EL (cell line): ENCODE measurements at places on chromosomes 2 and 18.

- DNase-seq = no peak
Measured at GRCh38 chr18:1438458-1438910, 533.8 kb downstream of the ADCYAP1 start.

DNA sequence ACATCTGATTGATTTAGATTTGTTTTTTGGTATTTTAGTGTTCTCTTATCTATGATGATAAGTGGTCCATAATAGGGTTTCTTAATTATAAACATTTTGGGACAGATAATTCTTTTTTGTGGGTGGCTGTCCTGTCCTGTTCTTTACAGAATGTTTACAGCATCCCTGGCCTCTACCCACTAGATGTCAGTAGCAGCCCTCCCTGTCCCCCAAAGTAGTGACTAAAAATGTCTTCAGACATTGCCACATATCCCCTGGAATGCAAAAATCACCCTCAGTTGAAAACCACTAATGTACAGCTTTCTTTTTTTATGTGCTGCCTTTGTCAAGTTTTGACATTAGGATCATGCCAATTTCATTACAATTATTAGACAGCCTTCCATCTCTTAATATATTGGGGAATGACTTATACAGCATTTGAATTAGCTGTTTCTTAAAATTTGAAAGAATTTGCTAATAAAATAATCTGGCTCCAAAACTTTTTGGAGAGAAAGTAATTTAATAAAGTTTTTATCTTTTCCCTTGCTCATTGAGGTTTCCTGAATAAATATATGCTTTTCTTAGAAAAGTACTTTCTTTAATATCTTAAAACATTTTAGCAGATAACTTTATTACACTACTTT lies 19.5 kb downstream of the WIPF1 start:
- DNase-seq = peak; percentile 73

GRCh38 chr18:51397347-51397962 lies 200.0 kb upstream of the MEX3C start:
- no peak for DNase-seq

- no peak for DNase-seq
Measured at GRCh38 chr2:156909983-156910382, 347.5 kb upstream of the GALNT5 start.

DNA sequence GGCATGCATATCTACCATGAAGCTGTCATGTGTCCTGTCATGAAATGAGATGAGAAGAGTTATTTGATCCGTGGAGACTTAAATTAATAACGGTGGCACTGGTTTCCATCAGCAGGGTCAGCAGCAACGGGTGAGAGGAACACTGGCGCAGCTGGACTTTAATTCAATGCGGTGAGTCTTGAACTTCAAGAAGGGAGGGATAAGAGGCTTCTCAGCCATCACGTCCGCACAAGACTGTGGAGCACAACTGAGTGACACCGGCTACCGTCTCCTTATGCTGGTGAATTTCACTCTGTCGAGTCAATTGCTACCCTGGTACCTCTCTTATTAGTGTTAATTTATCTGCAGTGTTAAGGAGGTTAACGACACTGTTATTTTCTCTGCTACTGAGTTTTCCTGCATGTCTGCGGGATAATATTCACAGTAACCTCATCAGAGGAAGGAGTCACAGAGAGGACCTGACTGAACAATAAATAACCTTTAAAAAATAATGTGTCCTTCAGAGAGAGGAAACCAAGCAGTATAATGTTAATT lies 236.8 kb downstream of the EPHA4 start:
- no peak for DNase-seq

GRCh38 chr2:217162533-217162932 lies 302.7 kb upstream of the TNP1 start:
- peak; percentile 92 for DNase-seq

GRCh38 chr2:147548451-147548850 lies 296.4 kb upstream of the ACVR2A start:
- DNase-seq = no peak

GRCh38 chr18:10111191-10111590 lies 197.4 kb downstream of the VAPA start:
- no peak for DNase-seq

GRCh38 chr2:99806758-99807157 lies 316.9 kb upstream of the REV1 start:
- DNase-seq = peak; percentile 95

GRCh38 chr2:135149251-135149650 lies 97.2 kb downstream of the RAB3GAP1 start:
- peak; percentile 53 for DNase-seq

GRCh38 chr18:59266886-59267502 lies 6.3 kb downstream of the RAX start:
- no peak for DNase-seq

DNA sequence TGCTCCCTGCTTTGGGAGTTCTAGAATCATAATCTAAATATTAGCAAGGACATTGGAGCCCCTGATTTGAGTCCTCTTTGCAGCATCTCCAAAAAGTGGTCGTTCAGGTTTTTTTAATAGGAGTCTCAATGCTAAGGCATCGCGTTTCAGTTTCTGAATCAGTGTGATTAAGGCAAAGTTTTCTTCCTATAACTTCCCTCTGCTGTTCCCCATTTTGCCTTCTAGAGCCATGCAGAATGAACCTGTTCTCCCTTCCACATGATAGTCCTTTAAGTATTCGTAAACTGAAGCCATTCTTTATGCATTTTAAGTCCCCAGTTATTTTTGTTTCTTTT lies 159.5 kb downstream of the PTGR3 start:
- DNase-seq = no peak

DNA sequence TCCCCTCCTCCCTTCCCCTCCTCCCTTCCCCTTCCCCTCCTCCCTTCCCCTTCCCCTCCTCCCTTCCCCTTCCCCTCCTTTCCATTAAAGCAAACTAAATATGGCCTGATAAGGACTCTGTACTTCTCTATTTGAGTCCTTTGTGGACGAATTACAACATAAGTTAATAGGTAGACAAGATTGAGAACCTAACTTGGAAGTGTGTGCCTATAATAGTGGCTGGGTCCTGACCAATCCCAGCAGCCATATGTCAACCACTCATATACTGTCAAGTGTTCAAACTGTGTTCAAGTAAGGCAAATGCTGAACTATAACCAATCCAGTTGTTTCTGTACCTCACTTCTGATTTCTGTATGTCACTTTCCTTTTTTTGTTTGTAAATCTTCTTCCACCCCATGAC lies 97.1 kb upstream of the RBMS1 start:
- DNase-seq = no peak

GRCh38 chr18:4236940-4237663 lies 218.0 kb downstream of the DLGAP1 start:
- DNase-seq = no peak

DNA sequence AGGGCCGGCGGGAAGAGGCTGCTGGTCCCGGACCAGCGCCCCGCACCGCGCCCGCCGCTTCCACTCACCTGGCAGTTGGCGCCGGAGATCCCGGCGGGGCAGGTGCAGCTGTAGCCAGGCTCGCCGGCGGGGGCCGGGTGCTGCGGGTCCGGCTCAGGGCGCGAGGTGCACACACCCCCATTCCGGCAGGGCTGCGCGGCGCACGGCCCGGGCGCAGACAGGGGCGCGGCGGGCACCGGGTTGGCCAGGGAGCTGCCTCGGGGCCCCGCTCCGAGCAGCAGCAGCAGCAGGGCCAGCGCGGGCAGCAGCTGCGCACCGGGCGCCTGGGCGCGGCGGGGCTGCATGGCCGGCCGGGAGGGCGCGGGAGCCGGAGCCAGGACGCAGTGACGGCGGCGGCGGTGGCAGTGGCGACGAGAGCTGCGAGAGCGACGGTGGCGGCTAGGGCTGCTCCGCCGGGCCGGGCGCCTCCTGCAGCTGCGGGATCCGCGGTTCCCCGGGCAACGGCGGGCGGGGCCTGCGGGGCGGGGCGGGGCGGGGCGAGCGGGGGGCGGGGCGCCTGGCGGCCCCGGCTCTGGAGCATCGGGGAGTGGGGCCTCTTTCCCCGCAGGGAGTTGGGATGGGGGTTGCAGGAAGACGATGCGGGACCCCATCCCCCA lies at the start of gene DNER:
DNER (minus strand) TSS at position 476 of the 656 bp plus-strand sequence; CDS start at position 344, 132 bp downstream.
- peak; percentile 28 for DNase-seq

DNA sequence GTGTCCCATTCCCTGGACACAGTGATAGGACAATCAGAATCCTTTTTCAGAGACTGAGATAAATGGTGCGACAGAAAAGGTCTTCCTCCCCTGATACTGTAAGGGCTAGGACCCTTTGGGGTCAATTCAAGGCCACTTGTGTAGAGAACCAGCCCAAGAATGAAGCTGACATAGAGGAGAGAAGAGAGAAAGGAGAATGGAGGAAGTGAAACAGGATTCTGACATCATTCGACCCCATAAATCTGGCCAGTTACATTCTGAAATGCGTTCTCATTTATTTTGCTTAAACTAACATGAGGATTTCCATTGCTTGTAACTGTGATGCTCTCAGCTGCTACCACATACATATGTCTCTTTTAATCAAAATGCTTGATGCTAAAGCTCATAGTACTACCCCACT lies 148.1 kb downstream of the TMEM163 start:
- no peak for DNase-seq

DNA sequence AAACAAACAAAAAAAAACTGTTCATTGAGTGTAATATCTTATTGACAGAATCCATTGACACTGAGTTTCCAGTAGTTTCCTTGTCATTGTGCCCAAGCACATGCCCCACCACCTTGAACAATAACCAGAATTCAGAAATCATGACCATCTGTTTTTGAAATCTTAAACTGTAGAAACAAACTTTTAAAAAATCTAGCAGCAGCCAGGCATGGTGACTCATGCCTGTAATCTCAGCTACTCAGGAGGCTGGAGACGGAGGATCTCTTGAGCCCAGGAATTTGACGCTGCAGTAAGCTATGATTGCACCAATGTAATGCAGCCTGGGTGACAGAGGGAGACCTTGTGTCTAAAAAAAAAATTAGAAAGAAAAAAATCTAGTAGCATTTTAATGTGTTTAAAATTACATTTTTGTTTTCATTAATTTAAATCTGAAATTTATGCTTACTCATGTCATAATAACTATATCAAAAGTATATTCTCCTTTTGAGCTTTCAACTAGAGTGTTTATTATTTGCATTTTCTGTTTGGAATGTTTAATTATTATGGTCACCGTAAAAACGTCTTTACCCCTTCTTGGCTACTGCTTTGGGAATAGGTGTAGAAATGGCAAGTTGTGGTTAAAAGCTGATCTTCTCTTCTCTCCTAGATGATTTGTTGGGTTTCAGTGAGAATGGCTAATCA lies 25.2 kb upstream of the STON1 start:
- peak; percentile 69 for DNase-seq

DNA sequence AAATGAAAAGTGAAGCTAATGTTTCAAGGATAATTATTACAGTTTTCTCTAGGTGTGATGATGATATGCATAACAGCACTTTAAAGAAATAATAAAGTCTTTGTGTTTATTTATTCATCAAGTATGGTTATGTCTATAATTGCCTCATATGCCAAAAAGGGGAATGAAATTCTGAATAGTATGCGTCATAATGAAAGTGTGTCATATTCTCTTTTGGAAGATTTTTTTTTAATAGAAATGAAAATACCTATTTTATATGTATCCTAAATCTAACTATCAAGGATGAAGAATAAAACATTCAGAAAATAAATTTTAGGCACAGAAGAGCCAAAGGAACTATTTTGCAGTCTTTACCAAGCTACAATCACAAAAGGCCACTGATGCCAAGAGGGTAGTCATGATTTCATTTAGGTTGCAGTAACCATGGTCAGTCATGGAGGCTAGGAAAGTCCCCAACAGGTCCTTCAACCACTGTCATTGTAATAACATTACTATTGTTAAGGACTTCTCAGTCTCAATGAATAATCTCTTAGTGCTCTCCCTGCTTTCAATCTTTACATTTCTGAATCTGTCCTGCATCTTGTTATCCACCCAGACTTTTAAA lies 712.5 kb downstream of the DCDC2C start:
- no peak for DNase-seq

DNA sequence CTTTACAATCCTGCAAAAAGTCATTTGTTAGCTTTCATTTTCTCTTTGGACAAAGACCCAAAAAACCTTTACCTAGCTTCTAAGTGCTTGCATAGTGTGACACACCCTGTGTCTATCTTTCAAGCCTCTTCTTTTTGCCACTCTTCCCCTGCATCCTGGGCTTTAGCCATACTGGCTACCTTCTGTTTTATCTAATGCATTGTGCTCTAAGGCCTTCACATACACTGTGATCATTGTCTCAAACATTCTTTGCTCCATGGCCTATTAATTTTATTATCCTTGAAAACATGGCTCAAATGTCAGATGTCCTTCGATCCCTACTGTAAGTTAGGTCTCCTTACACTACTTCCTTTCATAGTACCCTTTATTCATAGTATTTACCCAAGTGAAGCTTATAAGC lies 84.4 kb downstream of the PIK3C3 start:
- no peak for DNase-seq
